ENCODE measurements at places on chromosomes 5 and 9.

GRCh38 chr9:126752881-126753670 lies 51.8 kb upstream of the ZBTB43 start:
- no peak for DNase-seq

DNA sequence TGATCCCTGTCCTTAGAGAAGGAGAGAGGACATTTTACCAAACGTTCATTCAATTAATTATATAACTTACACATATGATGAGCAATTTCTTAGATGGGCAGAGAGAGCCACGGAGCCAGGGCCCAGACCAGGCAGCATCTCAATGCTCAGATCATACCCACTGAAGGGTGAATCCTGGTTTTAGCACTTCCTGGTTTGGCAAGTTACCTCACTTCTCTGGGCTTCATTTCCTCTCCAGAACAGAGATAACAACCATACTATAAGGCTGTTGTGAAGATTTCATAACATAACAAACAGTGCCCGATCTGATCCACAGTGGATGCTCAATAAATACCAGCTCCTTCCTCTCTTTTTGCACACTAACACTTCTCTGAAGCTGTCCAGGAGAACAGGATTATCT lies 271.1 kb downstream of the DENND1A start:
- no peak for DNase-seq

GRCh38 chr9:28539434-28540070 lies 966.3 kb upstream of the C9orf72 start:
- no peak for DNase-seq

GRCh38 chr5:168920019-168920810 lies 341.0 kb upstream of the PANK3 start:
- DNase-seq: no peak

DNA sequence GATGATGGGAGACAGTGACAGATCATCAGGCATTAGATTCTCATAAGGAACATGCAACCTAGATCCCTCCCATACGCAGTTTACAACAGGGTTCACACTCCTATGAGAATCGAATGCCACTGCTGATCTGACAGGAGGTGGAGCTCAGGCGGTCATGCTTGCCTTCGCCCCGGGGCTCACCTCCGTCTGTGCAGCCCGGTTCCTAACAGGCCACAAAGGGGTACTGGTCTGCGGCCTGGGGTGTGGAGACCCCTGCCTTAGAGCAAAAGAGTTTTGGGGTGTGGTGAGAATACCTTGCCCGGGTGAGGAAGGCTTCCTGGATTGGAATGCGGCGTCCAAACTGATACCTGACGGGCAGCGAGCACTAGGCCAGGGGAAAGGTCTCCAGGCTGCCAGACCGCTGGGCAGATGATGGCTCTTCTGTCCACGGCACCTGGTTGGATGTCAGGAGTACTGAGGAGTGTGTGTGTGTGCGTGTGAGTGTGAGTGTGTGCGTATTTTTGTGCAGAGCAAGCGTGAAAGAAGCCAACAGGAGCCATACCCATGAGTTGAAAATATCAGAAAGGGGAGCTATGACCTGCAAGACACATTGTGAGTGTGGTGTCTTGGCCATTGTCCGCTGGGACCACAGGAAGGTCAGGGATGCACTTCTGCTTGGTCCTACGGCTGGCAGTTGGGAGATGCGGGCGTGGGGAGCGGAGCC lies 55.4 kb downstream of the ACER2 start:
- no peak for DNase-seq

GRCh38 chr5:19855453-19855852 lies 132.5 kb downstream of the CDH18 start:
- no peak for DNase-seq

GRCh38 chr9:129175515-129175824 lies 2.6 kb downstream of the IER5L start:
- no peak for DNase-seq

- no peak for DNase-seq
These were observed 21.3 kb upstream of the COX7C start for GRCh38 chr5:86596476-86596875.

All from vagina (tissue), 2 donors.